ENCODE measurements at places on chromosomes 2 and 18.
A peak's percentile ranks its signal among the peaks of the same experiment; 100 is the strongest.

DNA sequence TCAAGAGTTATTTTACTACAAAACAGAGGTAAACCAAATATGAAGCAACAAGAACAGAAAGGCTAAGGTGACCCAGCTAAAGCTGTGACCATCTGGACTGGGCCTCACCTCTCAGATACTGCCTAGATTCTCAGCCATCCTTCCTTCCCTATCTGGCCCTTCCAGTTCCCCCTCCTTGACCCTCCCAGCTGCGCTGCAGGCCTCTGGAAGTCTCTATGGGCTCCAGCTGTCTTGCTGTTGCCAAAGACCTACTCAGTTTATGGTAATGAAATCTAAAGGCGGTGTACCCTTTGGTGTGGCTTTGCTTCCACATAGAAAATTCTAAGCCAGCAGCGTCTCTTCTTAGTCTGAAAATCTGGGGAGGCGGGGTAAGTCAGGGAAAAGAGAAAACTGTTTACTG lies 55.7 kb downstream of the ARHGEF33 start:
- DNase-seq, result no peak

DNA sequence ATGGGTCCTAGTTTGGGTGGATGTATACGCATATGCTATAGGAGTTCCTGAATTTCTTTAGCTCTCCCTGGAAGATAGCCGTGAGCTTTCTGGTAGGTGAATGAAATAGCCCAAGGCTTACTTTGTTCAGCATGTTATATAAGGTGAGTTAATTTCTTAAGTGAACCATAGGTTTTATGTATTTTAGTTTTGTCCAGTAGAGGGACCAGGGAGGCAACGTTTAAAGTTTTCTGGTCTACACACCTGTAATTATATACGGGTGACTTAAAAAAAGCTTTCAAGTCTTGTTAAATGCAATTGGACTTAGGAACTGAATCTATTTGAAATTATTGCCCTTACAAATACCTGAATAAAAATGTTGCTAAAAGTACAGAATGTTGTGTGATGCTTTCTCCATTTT lies 402.5 kb upstream of the DDX18 start:
- DNase-seq, result no peak

DNA sequence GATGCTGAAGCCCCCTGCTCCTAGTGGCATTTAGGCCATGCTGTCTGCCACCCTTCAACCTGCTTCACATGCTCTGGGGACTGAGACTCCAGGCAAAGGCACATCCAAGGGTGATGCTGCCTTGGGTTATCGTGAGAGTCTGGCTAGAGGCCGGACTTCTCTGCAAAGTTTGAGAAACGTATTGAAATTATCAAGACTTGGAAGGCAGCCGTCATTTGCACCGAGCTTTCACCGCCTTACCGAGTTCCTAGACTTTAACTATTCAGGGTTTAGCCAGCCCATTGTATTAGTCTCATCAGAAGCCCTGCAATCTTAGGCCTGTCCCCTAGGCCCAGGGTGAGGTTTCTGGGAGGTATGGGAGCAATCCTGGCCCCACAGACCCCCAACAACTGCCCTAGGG lies 34.0 kb downstream of the RDH14 start:
- DNase-seq, result no peak

DNA sequence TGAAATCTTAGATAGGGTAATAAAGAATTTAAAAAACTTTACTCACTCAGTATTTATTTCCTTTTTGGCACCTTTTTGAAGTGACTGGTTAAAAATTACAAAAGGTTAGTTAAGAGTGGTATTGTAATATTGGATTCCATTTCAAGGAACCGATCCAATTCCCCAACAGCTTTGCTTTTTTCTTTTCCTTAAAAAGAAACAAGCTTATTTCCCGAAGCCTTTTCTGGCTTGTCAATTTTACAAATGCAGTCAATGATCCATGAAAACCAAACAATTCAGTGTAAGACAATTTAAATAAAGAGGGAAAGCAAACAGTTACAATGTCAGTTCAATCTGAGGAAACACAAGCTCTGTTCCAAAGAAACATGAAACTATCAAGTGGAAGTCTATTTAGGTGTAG lies 200.2 kb downstream of the RIT2 start:
- DNase-seq, result no peak

- DNase-seq, result no peak
Measured at GRCh38 chr18:48867978-48868377, 82.8 kb downstream of the SMAD7 start.

GRCh38 chr2:38125842-38126241 lies 49.9 kb upstream of the CYP1B1 start:
- no peak for DNase-seq

DNA sequence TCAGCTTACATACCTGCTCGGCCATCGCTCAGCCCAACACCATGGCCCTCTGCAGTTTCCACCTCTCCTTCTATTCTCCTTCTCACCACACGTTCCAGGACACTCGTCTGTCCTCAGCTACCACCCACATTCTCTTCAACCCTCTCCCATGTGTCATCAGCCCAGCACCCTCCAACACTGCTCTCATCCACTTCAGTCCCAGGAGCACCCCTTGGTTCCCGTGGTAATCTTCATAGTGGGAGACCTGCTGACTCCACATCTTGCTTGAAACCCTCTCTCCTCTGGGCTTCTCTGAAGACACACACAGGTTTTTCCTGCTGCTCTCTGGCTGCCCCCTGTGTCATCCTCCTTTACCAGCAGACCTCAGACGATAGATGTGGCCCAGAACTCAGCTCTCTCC lies 228.7 kb downstream of the GBX2 start:
- DNase-seq, result peak; percentile 23

DNA sequence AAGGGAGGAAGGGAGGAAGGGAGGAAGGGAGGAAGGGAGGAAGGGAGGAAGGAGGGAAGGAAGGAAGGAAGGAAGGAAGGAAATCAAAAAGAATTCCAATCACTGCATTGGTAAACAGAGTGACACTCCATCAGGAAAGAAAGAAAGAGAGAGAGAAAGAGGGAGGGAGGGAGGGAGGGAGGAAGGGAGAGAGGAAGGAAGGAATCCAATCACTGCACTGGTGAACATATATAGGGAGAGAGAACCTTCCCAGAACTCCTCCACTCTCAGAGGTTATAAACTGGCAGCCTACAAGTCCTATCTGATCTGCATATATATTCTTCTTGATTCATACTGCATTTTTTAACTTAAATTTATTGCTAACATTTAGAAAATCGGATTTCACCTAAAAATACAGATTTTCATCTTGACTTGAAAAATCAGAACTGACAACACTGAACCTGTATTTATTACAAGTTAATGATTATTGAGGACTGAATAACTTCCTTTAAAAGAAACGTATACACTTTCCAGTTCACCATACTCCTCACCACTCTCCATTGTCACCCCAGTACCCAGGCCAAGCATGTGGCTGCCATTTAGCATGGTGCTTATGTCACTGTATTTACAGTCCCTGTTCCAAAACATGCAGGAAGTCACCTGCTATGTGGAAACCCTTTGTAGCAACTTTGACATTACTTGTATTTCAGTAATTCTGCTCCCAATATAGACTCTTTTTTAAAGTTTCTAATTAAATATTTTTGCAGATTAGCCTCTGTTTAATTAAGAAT lies 83.5 kb downstream of the ANTXR1 start:
- no peak for DNase-seq

DNA sequence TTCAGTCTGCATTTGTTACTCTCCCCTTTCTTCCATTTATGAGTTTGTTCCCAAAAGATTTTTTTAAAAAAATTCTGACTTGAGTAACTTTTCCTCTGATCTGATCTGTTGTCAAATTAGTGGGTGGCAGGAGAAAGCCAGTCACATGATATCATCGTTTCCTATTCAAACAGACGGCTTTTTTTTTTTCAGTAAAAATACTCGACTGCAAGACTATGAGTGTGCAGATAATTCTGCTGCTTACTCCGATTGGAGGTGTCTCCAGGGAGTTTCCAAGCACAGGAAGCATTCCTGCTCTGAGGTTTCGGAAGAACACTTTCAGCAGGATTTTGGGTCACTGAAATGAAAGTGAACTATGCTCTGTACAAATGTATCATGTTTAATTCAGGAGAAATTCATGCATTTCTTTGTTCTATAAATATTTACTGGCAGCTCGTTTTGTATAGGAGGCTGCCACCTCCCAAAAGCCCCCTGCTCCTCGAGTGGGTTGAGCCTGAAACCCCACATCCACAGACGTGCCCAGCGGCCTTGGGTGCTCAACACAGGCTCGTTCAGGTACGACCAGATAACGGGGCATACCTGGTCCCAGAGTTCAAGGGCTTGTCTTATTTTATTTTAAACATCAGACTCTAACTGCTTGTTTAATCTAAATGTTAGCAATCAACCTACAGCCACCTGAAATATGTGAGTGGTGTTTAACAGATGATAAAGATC lies 126.9 kb upstream of the ZNF516 start:
- peak; percentile 38 for DNase-seq

GRCh38 chr2:69549421-69549820 lies 94.1 kb downstream of the AAK1 start:
- peak; percentile 72 for DNase-seq

DNA sequence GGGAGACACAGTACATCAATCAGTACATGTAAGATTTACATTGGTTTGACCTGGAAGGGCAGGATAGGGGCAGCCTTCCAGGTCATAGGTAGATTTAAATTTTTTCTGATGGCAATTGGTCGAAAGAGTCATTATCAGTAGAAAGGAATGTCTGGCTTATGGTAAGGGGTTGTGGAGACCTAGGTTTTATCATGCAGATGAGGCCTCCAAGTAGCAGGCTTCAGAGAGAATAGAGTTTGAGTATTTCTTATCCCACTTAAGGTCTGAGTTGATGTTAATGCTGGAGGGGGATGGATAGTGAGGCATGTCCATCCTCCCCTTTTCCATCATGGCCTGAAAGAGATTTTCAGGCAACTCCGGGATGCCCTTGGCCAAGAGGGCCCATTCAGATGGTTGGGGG lies 60.7 kb downstream of the SPTBN1 start:
- DNase-seq, result no peak

- DNase-seq, result no peak
Measured at GRCh38 chr2:128376241-128377041, 57.8 kb upstream of the HS6ST1 start.

DNA sequence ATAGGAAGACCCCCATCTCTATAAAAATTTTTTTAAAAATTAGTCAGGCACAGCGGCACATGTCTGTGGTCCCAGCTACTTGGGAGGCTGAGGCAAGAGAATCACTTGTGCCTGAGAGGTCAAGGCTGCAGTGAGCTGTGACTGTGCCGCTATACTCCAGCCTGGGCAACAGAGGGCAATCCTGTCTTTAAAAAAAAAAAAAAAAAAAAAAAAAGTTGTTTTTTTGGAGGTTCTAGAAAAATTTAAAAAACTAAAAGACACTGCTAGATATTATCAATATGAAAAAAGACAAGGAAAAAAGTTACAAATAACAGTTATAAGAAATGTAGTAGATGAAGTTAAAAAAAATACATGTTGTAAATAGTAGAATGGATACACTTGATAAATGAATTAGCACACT lies 56.1 kb upstream of the C2orf15 start:
- DNase-seq, result peak; percentile 39

- DNase-seq, result no peak
Measured at GRCh38 chr2:157866202-157866601, 9.9 kb downstream of the ACVR1 start.

Data from ELR (cell line).